Activated CD4-positive, alpha-beta T cell treated with anti-CD3 and anti-CD28 coated beads for 36 hours (primary cell): ENCODE measurements at places on chromosomes 12 and 14.

GRCh38 chr12:76621582-76622024, 62.0 kb upstream of the OSBPL8 start:
- H3K36me3 ChIP-seq, result no peaks in the 10 kb centered on the region
- no peaks in the 10 kb centered on the region for H3K27me3 ChIP-seq
- DNase-seq, result peak; percentile 81
- H3K4me1 ChIP-seq, result peaks cover 5% of the 10 kb centered on the region

GRCh38 chr12:14278294-14278953, 87.1 kb upstream of the ATF7IP start:
- H3K36me3 ChIP-seq, result peaks cover 2% of the 10 kb centered on the region
- H3K27ac ChIP-seq, result no peak overlapping the region
- no peak overlapping the region for H3K4me3 ChIP-seq
- H3K27me3 ChIP-seq, result no peaks in the 10 kb centered on the region

DNA sequence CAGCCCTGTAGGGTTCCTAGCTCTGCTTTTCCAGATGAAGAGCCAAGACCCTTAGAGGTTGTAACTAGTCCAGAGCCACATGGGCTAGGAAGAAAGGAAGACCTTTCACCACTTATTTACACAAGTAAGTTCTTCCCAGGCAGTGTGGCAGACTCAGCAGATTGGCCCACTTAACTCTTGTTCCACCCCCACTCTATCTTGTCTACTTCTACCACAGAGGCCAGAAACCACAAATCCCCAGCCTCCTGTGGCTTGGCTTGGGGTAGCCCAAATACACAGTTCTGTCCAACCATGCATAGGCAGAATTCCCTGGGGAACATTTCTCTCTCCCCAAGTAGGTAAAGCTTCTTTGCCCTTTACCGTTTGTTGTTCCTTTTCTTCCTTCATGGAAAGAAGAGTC, 383.5 kb downstream of the RGS6 start:
- no peak overlapping the region for H3K4me3 ChIP-seq
- H3K4me1 ChIP-seq, result no peaks in the 10 kb centered on the region
- H3K36me3 ChIP-seq, result no peaks in the 10 kb centered on the region
- H3K27me3 ChIP-seq, result peaks cover 18% of the 10 kb centered on the region
- H3K27ac ChIP-seq, result no peak overlapping the region
- no peak for DNase-seq

DNA sequence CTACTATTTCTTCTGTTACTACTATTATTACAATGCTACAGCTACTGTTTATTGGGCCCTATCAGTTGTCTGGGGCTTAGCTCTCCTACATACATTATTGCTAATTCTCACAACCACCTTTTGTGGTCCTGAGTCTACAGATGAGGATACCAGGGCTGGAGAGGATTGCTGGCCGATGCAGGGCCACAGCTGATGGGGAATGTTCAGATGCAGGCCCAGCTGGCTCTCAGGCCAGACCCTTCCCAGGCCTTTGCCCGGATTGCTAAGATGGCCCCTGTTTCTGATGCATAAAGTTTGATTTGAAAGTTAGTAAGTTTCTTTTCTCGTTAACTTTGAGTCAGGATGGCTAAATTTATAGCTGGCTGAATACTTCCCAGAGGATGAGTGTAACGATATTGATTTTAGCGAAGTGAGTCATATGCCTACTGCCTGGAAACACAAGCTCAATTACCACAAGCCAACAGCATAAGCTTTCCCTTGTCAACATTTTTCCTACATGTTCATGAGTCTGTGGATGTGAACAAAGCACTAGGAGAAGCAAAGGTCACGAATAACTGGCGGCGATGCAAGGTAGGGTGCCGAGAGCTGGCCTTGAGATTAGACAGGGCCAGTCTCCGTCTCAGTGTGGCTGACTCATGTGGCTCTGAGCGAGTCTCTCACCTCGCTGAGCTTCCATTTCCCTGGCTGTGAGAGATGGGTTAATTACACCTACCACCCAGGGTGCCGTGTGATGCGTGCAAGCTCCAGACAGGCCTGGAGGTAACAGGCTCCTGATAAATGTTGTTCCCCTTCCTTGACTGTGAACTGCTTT, 111.0 kb downstream of the BEGAIN start:
- H3K27ac ChIP-seq, result no peak overlapping the region
- no peaks in the 10 kb centered on the region for H3K27me3 ChIP-seq
- H3K4me3 ChIP-seq, result no peak overlapping the region
- DNase-seq, result no peak
- H3K36me3 ChIP-seq, result peaks cover 1% of the 10 kb centered on the region

- no peaks in the 10 kb centered on the region for H3K27me3 ChIP-seq
- H3K4me1 ChIP-seq, result no peaks in the 10 kb centered on the region
- H3K27ac ChIP-seq, result no peak overlapping the region
- H3K36me3 ChIP-seq, result peaks cover 37% of the 10 kb centered on the region
- H3K4me3 ChIP-seq, result no peak overlapping the region
Observed at GRCh38 chr14:45212231-45212630, 40.8 kb downstream of the MIS18BP1 start.

DNA sequence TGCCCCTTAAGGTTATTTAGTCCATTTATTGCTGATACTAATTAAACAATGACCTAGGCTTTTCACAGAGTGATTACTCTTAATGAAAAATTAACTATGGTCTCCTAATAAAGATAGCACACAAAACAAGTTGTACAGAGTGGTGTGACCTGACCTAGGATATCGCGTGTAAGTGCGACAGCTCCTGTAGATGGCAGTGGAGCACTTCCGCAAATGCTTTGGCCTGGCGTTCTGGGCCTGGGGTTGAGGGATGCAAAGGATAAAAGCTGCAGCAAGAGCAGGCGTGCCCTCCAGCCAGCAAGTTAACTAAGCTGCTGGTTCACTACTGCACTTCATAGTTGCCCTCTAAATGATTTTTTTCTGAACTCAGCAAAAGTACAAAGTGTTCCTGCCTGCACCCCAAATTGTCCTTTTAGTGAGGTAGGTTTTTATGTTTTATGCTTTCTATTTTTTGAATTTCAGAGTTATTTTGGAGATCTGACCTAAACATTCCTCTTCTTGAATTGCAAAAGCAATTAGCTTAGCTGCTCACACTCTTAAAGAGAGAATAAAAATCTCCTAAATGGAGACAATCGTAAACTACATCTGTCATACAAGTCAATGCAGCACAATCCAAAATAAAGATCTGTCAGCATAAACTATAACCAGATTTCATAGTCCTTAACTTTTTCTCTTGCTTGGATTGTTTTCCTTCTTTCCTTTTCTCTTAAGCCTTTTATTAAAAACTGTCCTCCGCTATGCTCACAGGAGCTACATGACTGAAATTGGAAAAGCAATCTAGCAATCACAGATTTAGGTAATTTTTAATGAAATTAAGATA, 379.6 kb downstream of the LRIG3 start:
- H3K36me3 ChIP-seq, result no peaks in the 10 kb centered on the region
- peak; percentile 52 for DNase-seq
- no peak overlapping the region for H3K4me3 ChIP-seq
- peaks cover 10% of the 10 kb centered on the region for H3K27me3 ChIP-seq
- H3K27ac ChIP-seq, result no peak overlapping the region

GRCh38 chr12:47378222-47378582, 298.4 kb upstream of the AMIGO2 start:
- peak overlapping the region; percentile 78 for H3K27ac ChIP-seq
- DNase-seq, result no peak
- H3K4me3 ChIP-seq, result no peak overlapping the region

DNA sequence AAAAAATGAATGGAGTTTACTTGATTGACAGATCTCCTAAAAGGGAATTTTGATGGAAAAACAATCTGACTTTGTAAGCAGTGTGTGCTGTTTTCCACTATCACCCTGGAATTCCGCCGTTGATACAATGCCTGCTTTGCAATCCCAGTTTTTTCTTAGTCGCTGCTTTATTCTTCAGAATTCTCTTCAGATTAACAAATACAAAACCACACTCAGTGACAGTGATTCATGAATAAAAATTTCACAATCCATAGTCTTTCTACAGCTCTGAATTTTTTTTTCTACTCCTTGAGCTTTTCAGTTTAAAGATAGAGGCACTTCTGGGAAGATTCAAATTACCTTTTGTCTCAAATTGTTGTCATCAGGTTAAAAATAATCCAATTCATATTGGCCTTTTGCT, 44.6 kb upstream of the KITLG start:
- DNase-seq, result no peak
- H3K4me3 ChIP-seq, result no peak overlapping the region
- H3K27me3 ChIP-seq, result no peaks in the 10 kb centered on the region
- H3K27ac ChIP-seq, result no peak overlapping the region
- no peaks in the 10 kb centered on the region for H3K4me1 ChIP-seq

GRCh38 chr14:72721083-72721482, 172.8 kb downstream of the DPF3 start:
- no peaks in the 10 kb centered on the region for H3K27me3 ChIP-seq
- H3K4me3 ChIP-seq, result no peak overlapping the region
- no peaks in the 10 kb centered on the region for H3K36me3 ChIP-seq
- DNase-seq, result no peak

GRCh38 chr12:18400186-18400585, 138.9 kb downstream of the PIK3C2G start:
- H3K4me3 ChIP-seq, result no peak overlapping the region
- H3K36me3 ChIP-seq, result no peaks in the 10 kb centered on the region
- no peak for DNase-seq

GRCh38 chr12:64256166-64256800, 34.2 kb upstream of the KICS2 start:
- no peaks in the 10 kb centered on the region for H3K36me3 ChIP-seq
- DNase-seq, result no peak
- no peak overlapping the region for H3K4me3 ChIP-seq
- no peak overlapping the region for H3K27ac ChIP-seq
- H3K4me1 ChIP-seq, result no peaks in the 10 kb centered on the region

- H3K4me3 ChIP-seq, result no peak overlapping the region
- DNase-seq, result no peak
- peaks cover 20% of the 10 kb centered on the region for H3K27me3 ChIP-seq
- H3K4me1 ChIP-seq, result peaks cover 15% of the 10 kb centered on the region
Observed at GRCh38 chr12:90515199-90516175, 439.5 kb downstream of the CCER1 start.

- H3K4me1 ChIP-seq, result no peaks in the 10 kb centered on the region
- H3K27me3 ChIP-seq, result peaks cover 38% of the 10 kb centered on the region
- H3K27ac ChIP-seq, result no peak overlapping the region
Observed at GRCh38 chr14:61872452-61872851, 110.2 kb downstream of the SNAPC1 start.

DNA sequence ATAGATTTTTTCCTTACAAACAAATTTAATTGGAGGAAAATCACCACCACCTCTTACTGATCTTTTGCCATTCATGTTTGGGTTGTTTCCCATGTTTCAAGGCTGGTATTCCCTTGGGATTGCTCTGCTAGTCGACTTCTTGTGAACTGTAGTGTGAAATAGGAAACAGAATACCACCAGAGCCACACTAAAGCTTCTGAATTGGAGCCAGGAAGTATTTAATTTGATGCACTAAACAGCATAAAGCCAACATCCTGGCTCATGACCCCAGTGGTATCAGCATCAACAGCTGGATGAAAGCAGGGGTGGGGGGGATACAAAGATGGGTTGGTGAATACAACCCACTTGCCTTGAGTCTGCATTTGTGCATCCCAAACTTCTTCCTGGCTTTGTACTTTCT, 127.5 kb downstream of the TBC1D30 start:
- DNase-seq, result no peak
- no peak overlapping the region for H3K27ac ChIP-seq
- peaks cover 14% of the 10 kb centered on the region for H3K27me3 ChIP-seq

- no peaks in the 10 kb centered on the region for H3K27me3 ChIP-seq
- H3K36me3 ChIP-seq, result peaks cover 36% of the 10 kb centered on the region
- peaks cover 3% of the 10 kb centered on the region for H3K4me1 ChIP-seq
- no peak for DNase-seq
- no peak overlapping the region for H3K4me3 ChIP-seq
- H3K27ac ChIP-seq, result no peak overlapping the region
Observed at GRCh38 chr12:57261428-57261865, 10.5 kb upstream of the STAC3 start.

DNA sequence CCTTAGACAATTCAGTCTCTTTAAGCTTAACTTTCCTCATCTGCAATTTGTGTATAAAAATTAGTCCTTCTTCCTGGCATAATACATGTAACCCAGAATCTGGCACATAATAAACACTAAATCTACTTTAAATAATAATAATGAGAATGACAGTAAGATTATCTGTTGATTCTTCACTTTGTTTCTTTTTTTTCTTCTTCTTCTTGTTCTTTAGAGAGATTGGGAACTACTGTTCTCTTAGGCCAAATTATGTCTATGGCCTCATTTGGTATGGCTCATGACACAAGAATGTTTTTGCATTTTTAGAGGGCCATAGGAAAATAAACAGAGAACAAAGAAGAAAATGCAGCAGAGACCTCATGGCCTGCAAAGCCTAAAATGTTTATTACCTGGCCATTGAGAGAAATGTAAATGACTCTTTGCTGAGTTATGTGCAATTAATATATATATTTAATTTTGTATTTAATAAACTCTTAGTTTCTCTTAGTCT, 275.8 kb downstream of the SLC6A15 start:
- DNase-seq, result no peak
- no peaks in the 10 kb centered on the region for H3K36me3 ChIP-seq
- no peak overlapping the region for H3K4me3 ChIP-seq
- no peak overlapping the region for H3K27ac ChIP-seq

DNA sequence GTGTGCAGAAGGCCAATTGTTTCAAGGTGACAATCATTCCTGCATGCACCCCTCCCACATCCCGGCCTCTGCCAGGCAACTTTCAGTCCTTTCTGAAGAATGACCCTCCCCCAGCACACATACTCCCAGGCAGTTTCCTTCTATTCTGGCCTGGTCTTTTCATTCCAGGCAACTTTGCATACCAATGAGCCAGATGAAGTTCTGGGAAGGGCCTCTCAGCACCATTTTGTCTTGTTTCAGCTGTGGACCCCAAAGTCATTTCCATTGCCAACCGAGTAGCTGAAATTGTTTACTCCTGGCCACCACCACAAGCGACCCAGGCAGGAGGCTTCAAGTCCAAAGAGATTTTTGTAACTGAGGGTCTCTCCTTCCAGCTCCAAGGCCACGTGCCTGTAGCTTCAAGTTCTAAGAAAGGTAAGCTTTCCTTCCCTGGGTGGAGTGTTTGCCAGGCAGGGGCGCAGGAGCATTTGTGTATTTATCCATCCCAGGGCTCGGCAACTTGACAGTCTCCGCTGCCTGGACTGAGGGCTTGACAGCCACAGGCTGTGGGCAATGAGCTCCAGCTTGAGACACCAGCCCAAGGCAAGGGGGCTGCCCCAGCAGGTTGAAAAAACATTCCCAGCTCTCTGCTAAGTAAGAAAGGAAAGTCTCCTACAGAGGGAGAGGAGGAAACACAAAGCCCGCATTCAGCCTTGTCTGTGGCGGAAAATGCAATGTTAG, 16.4 kb downstream of the BCL2L14 start:
- no peaks in the 10 kb centered on the region for H3K36me3 ChIP-seq
- peaks cover 4% of the 10 kb centered on the region for H3K27me3 ChIP-seq
- no peaks in the 10 kb centered on the region for H3K4me1 ChIP-seq
- no peak for DNase-seq
- H3K4me3 ChIP-seq, result no peak overlapping the region
- no peak overlapping the region for H3K27ac ChIP-seq

- no peak overlapping the region for H3K4me3 ChIP-seq
- no peaks in the 10 kb centered on the region for H3K36me3 ChIP-seq
- H3K4me1 ChIP-seq, result peaks cover 4% of the 10 kb centered on the region
- no peak for DNase-seq
- no peak overlapping the region for H3K27ac ChIP-seq
- no peaks in the 10 kb centered on the region for H3K27me3 ChIP-seq
Observed at GRCh38 chr12:106271575-106272505, 24.0 kb upstream of the CKAP4 start.
